Ureter (tissue), 1 donor: ENCODE measurements at places on chromosomes 1 and 21.

- no peak for DNase-seq
Measured at GRCh38 chr1:40058453-40059337, 18.2 kb downstream of the CAP1 start.

DNA sequence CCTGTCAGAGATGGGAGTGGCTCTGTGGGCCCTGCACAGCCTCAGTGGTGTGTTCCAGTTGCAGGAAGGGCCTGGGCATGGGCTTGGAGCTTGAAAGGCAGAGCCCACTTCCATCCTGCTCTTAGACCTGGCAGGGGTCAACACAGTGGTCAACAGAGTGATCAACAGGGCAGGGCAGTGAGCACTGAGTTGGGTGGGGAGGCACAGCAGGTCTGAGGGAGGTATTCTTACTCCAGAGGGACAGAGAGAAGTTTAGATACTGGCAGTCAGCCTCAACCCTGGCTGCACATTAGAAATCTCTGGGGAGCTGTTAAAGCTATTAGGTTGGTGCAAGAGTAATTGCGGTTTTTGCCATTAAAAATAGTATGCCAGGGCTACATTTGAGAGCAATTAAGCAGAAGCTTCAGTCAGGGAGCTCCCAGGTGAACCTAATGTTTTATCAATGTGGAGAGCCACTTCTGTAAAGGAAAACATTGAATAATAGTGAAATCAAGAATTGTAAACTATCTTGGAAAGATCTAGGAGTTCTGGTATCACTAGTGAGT lies 37.7 kb downstream of the SH3BGR start:
- no peak for DNase-seq

GRCh38 chr21:39663742-39664492 lies 51.2 kb downstream of the B3GALT5 start:
- DNase-seq: no peak

- no peak for DNase-seq
Measured at GRCh38 chr1:24911651-24912155, 18.4 kb downstream of the RUNX3 start.

DNA sequence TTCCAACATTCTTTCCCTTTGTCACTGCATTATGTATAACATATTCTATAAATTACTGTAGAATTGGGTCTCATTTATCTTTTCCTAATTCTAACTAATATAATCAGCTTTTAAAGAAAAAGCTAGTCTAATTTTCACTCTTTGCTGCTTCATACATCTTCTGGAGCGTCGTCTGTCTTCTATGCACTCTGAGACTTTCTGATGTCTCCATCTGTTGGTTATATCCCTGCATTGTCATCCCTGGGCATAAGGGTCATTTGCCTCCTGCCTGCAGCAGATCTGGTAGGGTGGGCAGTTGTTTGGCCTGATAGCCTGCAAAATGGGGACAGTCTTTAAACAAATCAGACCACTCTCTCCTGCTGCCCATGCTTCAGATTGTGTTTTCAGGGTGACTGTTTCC lies 40.8 kb upstream of the DYNLT5 start:
- no peak for DNase-seq

DNA sequence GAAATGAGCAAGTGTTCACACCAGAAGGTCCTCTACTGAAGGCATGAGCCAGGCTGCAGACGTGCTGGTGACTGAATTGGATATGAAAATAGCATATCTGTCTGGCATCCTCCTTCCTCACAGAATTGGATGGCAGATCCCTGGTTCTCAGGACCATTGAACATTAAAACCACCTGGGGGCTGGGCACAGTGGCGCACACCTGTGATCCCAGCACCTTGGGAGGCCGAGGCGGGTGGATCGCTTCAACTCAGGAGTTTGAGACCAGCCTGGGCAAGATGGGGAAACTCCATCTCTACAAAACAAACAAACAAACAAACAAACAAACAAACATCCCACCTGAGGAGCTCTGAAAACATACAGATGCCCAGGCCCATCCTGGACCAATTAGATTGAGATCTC lies 23.4 kb downstream of the TEX35 start:
- DNase-seq: no peak

- DNase-seq: no peak
Measured at GRCh38 chr21:33069994-33070743, at the start of gene OLIG1. Gene OLIG1, plus strand, starts transcription at chr21:33070141. Its CDS starts 106 bp downstream, at chr21:33070247.

GRCh38 chr1:228107636-228108035 lies 1.5 kb downstream of the MRPL55 start:
- DNase-seq: no peak

DNA sequence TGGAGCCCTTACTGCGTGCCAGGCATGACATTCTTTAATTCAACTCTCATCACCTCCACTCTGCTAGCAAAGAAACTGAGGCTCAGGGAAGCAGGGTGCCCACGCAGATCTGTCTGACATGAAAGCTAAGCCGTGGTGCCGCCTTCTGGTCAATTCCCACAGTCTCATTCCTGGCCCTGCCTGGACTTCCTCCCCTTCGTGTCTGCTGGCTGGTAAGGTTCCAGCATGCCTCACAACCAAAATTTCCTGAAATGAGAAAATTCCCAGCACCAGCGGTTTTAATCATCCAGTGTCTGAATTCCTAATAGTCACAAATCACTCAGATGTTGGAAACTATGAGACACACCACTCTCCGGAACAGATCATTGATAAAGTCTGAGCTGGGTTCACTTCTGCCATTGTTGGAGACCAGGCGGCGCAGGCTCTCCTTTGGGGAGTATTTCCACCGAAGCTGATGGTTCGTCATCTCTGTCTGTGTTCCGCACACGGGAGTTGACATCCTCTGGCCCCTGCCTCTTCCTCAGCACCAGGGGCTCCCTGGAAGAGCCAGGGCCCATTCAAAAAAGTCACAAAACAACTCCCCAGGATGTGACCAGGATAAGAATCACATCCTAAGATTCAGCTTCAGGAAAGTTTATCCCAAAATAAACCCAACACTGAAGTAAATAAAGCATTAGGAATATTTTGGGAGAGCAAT lies 167.7 kb downstream of the PLPP3 start:
- no peak for DNase-seq

GRCh38 chr1:180762796-180763195 lies 131.0 kb downstream of the XPR1 start:
- DNase-seq: no peak

DNA sequence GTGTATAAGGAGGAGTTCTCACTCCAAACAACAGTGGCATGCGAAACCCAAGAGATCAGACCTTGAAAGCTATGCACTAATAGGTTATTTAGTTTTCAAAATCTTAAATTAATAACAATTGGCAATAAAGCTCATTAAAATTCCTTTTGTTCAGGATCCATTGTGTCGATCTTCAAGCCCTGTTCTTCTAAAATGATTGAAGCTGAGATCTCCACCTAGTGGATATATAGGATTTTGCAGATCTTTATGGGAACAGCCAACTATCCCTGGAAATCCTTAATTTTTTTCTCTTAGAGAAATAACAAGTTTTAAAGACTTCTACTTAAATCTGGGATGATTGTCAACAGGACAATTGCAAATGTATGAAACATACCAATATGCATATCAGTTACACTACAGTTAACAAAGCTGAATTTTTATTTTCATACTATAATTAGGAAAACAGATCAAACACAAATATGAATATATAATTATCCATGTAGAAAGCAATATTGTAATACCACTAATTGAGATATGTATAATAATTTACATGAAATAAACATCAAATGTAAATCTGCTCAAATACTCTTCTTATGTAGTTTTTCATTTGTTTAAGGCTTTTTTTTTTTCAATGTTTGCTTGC lies 43.3 kb downstream of the LRRC53 start:
- DNase-seq: no peak

- no peak for DNase-seq
Measured at GRCh38 chr1:193685986-193686385, 499.6 kb upstream of the B3GALT2 start.
